ENCODE measurements at places on chromosomes 11 and 22.

GRCh38 chr11:65744026-65744698 lies 23.6 kb upstream of the RNASEH2C start:
- DNase-seq, result peak; percentile 10

DNA sequence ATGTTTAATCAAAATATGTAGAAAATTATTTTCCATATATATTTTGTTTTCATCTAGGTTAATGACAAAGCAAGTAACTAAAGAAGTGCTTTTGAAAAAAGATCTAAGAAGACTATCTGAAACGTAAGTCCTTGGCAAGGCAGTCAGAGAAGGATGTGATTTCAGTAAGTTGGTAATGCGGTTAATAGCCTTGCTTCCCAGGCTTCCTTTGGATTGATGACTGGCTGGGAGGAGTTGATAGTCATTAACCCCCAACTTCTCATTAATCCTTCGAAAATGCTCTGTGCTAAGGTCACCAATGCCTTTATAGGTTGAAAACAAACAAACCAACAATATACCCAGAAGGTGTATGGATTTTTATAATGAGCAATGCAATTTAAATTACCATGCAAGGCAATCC lies 1326.5 kb downstream of the LRRC4C start:
- no peak for DNase-seq

GRCh38 chr11:102367364-102367763 lies 20.4 kb downstream of the BIRC2 start:
- no peak for DNase-seq

- DNase-seq, result no peak
These were observed 56.3 kb downstream of the RPS6KA4 start for GRCh38 chr11:64415286-64415685.

- DNase-seq, result no peak
These were observed 83.8 kb downstream of the MPPED2 start for GRCh38 chr11:30502305-30502704.

DNA sequence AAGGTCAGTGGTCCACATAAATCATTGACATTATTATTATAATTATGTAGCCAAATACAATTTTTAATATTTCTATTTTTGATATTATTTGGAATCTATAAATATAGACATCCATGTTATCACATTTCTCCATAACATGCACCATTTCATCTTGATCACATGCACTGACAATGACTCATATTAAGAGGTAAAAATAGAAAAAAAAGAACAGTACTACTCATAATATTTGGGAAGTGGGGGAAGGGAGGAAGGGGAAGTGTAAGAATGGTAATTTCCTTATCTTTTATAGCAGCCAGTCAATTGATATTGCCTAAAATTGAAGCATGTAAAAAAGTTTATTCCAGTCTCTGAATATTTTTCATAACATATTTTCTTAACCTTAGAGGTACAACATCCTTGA lies 72.3 kb downstream of the ADM start:
- no peak for DNase-seq

GRCh38 chr22:36350751-36351594 lies 36.8 kb downstream of the MYH9 start:
- DNase-seq, result no peak

Data from stimulated activated CD4-positive, alpha-beta T cell treated with anti-CD3 and anti-CD28 coated beads, Interleukin-2, amount 100 ng/mL, for 24 hours (primary cell).